ENCODE measurements at places on chromosomes 12 and 14.

DNA sequence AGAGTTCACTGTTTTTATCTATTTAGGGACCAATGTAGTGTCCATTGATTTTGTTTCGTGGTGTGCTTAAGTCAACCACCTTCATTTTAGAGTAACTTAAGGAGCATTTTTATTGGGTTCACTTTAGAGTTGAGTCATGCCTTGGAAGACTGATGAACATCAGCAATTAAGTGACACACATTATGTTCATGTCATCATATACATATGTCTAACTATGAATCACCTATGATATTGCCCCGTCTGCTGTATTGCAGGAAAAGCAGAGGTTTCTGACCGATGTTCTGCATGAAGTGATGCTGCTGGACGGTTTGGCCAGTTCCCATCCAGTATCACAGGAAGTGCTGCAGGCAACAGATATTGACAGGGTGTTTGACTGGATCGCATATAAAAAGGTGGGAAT is 227.1 kb downstream of the TRHDE start:
- DNase-seq: no peak

GRCh38 chr12:3200032-3200617 is 122.9 kb downstream of the TSPAN9 start:
- peak; percentile 46 for DNase-seq

GRCh38 chr12:106582249-106582591 is 584 bp upstream of the RFX4 start:
- no peak for DNase-seq

GRCh38 chr14:80278293-80279023 is 67.2 kb upstream of the DIO2 start:
- DNase-seq: no peak

GRCh38 chr12:49671031-49671765 is 36.0 kb downstream of the FMNL3 start:
- no peak for DNase-seq

GRCh38 chr12:91744597-91744996 is 401.0 kb downstream of the BTG1 start:
- DNase-seq: no peak

- DNase-seq: no peak
These were observed 81.1 kb downstream of the SLC24A4 start for GRCh38 chr14:92404018-92404417.

DNA sequence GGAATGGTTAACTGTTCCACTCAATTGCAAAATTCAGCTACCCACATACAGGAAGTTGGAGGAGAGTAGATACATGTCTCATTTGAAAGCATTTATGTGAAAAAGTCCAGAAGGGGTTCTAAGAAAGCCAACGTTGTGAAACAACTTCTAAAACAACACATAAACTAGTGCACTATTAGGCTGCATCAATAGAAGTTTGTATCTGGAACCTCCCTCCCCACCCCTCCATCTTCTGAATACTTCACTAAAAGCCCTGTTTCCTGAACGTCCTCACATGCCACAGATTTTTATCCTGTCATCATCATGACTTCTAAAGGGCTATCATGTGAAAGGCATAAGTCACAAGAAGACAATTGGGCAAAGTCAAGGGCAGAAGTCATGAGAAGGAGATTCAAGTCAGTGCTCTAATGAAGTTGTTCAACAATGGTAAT is 5.5 kb downstream of the KRT79 start:
- no peak for DNase-seq

GRCh38 chr12:98572010-98572409 is 21.5 kb upstream of the SLC25A3 start:
- no peak for DNase-seq

GRCh38 chr14:61549425-61549824 is 145.9 kb upstream of the HIF1A start:
- DNase-seq: no peak

DNA sequence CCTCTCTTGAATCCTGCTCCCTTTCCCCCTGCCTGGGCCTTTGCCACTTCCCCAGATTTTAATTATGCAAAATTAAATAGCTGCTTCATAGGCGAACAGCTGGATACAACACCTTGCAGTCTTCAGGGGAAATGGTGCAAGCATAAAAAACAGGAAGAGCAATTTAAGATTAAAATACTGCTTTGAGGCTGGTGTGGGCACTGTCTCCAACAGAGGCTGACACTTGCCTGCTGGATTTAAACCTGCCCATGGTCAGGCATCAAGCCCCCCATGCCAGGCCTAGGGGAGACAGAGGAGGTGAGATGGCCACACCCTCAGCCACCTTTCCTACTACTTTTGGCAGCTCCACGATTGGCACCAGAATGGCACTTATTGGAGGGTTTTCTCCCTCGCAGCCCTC is 110.1 kb upstream of the DIO3 start:
- DNase-seq: no peak

DNA sequence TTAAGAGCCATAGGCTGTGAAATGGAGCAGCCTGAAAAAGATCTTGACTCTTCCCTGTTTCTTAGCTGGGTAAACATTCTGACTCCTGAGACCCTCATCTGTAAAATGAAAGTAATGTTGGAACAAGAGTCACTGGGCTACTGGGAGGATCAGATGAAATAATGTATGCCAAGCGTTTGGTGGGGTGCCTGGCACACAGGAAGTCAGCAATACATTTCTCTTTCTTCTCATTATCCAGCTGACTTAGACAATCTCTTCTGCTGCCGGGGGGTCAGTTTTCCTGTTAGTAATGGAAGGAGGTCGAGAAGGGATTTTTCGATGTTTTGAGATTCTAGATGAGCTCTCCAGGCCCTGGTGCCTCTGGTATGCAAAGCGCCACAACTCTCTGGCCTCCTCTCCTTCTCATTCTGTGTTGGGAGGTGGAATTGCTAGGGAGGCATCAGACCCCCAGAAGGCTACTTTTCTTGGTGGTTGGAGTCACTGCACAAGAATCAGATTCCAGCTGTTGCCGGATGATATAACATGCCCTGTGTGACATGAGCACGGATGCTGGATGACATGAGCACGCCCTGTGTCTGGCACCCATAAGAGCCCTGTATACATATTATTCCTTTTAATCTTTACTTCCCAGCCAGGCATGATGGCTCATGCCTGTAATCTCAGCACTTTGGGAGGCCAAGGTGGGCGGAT is 4.3 kb downstream of the OASL start:
- no peak for DNase-seq

GRCh38 chr12:113109872-113110599 is 25.5 kb downstream of the RASAL1 start:
- DNase-seq: no peak

- no peak for DNase-seq
These were observed 69.4 kb downstream of the CD163L1 start for GRCh38 chr12:7374423-7375144.

- no peak for DNase-seq
These were observed 17.4 kb upstream of the DRAM1 start for GRCh38 chr12:101859664-101860607.

DNA sequence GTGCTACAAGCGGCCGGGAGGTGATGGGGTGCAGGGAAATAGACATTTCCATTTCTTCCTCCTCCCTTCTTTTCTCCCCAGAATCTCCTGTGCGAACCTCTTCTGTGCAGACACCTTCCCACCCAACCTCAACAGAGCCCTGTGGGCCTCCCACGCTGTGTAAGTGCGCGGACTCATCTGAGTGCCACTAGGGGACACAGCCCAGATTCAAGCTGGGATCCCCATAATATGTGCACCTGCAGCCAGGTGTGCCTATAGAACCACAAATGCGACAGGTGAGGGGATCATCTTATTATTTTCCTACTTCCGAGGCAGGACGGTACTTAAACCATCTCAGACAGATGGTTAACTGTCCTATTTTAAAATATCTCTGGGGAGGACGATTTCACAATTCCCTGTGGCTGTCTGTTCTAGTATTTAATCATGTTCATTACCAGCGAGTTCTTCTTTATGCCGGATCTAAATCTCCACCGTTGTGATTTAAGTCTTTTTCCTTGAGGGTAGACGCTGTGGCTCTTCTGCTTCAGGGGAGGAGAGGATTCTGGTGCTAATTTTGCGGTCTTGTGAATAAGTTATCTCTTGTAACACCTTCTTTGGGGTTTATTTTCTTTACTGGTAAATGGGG is 17.2 kb upstream of the CACNA1C start:
- peak; percentile 28 for DNase-seq

GRCh38 chr12:97005174-97005573 is 98.1 kb downstream of the NEDD1 start:
- DNase-seq: no peak

GRCh38 chr14:49972823-49973222 is 79.9 kb downstream of the ARF6 start:
- no peak for DNase-seq

GRCh38 chr12:75900781-75901254 is 130.8 kb downstream of the PHLDA1 start:
- no peak for DNase-seq

GRCh38 chr12:72010356-72010755 is 71.7 kb downstream of the TPH2 start:
- no peak for DNase-seq

DNA sequence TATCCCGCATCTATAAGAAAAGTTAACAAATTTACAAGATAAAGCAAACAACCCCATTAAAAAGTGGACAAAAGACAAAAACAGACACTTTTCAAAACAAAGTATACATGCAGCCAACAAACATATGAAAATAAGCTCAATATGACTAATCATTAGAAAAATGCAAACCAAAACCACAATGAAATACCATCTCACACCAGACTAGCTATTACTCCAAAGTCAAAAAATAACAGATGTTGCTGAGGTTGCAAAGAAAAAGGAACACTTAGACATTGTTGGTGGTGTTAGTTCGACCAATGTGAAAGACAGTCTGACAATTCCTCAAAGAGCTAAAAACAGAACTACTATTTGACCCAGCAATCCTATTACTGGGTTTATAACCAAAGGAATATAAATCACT is 968.6 kb upstream of the USP15 start:
- no peak for DNase-seq

DNA sequence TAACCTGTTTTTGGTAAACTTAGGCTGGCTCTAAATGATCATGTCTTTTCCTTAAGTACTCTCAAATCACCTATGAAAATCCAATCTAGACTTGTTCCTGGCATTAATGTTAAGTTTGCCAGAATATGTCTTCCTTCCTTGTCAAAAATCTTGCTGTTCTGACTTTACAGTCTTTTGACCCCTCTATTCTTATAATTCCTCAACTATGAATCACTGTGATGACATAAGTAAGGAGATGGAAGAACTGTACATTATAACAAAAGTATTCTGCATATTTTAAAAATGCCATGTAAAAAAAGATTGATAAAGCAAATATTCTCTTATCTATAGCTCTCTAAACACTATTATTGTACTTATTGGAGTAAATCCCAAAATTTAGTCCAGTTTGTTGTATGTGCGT is 51.4 kb upstream of the BAZ1A start:
- no peak for DNase-seq

DNA sequence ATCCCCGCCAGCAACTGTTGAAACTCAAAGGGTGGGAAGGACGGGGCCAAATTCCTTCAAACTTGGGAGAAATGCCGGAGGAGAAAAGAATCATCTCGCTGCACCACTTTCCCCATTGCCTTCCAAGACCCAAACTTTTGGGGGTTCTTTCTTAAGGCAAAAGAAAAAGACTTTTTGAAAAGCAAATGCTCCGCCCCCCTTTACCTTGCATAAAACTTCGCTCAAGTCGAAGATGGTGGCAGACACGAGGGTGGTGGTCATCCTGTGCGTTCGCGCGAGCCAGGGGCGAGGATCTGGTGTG is 239 bp downstream of the ZFP36L1 start:
- no peak for DNase-seq
